ENCODE measurements at places on chromosomes 6 and 20. TPM values are rescaled to one million over a fixed set of nuclear protein-coding genes. Genes with fewer than 3 reads are reported as not detected.

DNA sequence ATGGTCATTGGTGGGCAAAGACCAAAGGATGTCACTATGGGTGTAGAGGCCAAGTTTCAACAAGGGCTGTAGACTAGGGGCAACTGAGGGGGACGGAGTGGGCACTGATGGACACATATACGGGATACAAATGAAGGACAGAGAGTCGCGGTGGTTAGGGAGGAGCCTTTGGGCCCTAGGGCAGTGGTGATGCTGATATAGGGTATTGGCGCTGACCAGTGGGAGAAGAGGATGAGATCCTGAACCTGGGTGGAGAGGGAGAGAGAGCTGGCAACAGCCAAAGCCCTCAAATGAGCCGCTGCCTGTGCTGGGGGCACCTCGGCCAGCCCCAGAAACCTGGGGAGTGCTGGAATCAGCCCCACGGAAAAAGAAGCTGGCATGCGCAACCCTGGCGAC, 1.6 kb downstream of the CDH22 start:
- DNase-seq, result no peak

GRCh38 chr20:61236713-61237112, 15.3 kb upstream of the CDH4 start:
- DNase-seq, result no peak

- DNase-seq, result peak; percentile 53
These were observed 317.0 kb upstream of the SULF2 start for GRCh38 chr20:48102076-48102787.

- DNase-seq, result no peak
These were observed 21.9 kb upstream of the TAF8 start for GRCh38 chr6:42028234-42029061.

- DNase-seq, result no peak
These were observed 691.7 kb upstream of the SLC35B3 start for GRCh38 chr6:9126878-9127560.

The TREML2 gene
- not detected for total RNA-seq

The MUC21 gene
- total RNA-seq, result not detected

The BIRC7 gene
- total RNA-seq, result not detected

The TBX18 gene
- total RNA-seq, result 1.3 TPM
